ENCODE measurements at places on chromosomes 4 and X. TPM values are rescaled to one million over a fixed set of nuclear protein-coding genes. Genes with fewer than 3 reads are reported as not detected.

Gene FAM9C
- not detected for polyA plus RNA-seq

Gene CLDN22
- not detected for polyA plus RNA-seq

Gene FGD1
- 0.89 TPM for polyA plus RNA-seq

Gene FAM47E
- polyA plus RNA-seq: not detected

Gene POU3F4
- polyA plus RNA-seq: not detected

Gene CHRNA9
- polyA plus RNA-seq: not detected

Gene STATH
- not detected for polyA plus RNA-seq

Gene PLRG1
- polyA plus RNA-seq: 86.2 TPM

Gene DCLK2
- not detected for polyA plus RNA-seq

Gene FGF2
- not detected for polyA plus RNA-seq

Gene DRP2
- not detected for polyA plus RNA-seq

Gene ADH1C
- polyA plus RNA-seq: not detected

Gene TSC22D3
- polyA plus RNA-seq: 437 TPM

Gene MUC7
- not detected for polyA plus RNA-seq

Gene SLC2A9
- polyA plus RNA-seq: 0.37 TPM

Gene USP17L17
- not detected for polyA plus RNA-seq

Gene MRPL1
- polyA plus RNA-seq: 35.6 TPM

Gene NAP1L2
- 0.75 TPM for polyA plus RNA-seq

Gene PDGFC
- polyA plus RNA-seq: not detected

Gene PWWP3B
- polyA plus RNA-seq: not detected

Gene MAGEE1
- 3.7 TPM for polyA plus RNA-seq

Gene FAM241A
- 5.3 TPM for polyA plus RNA-seq

Gene MAGEB10
- polyA plus RNA-seq: not detected

Gene BMX
- polyA plus RNA-seq: not detected

Gene TMEM31
- not detected for polyA plus RNA-seq

Gene GUCY1B1
- polyA plus RNA-seq: not detected

Gene AMTN
- polyA plus RNA-seq: not detected

Gene SH3D19
- 0.60 TPM for polyA plus RNA-seq

Gene CT45A10
- not detected for polyA plus RNA-seq

Gene PNMA5
- not detected for polyA plus RNA-seq

Gene DGKK
- not detected for polyA plus RNA-seq

Gene IGSF1
- polyA plus RNA-seq: not detected

Gene ITIH6
- not detected for polyA plus RNA-seq

Gene CHIC2
- polyA plus RNA-seq: 51.7 TPM

Gene ADGRG4
- polyA plus RNA-seq: not detected

Gene TCEAL3
- polyA plus RNA-seq: 7.4 TPM

Gene GAGE13
- polyA plus RNA-seq: not detected

Gene SMIM31
- polyA plus RNA-seq: not detected

Gene GLOD5
- polyA plus RNA-seq: not detected

Gene CPZ
- not detected for polyA plus RNA-seq

Gene TLR10
- polyA plus RNA-seq: 0.30 TPM

Gene FAM53A
- 1.2 TPM for polyA plus RNA-seq

Gene GAGE2A
- polyA plus RNA-seq: not detected

Gene HSFX4
- not detected for polyA plus RNA-seq

Gene CSAG1
- polyA plus RNA-seq: not detected

Data from naive thymus-derived CD8-positive, alpha-beta T cell (primary cell).